ENCODE measurements at places on chromosomes 5 and 9.

- DNase-seq = no peak
Observed at GRCh38 chr5:41598011-41598410, 87.6 kb upstream of the PLCXD3 start.

DNA sequence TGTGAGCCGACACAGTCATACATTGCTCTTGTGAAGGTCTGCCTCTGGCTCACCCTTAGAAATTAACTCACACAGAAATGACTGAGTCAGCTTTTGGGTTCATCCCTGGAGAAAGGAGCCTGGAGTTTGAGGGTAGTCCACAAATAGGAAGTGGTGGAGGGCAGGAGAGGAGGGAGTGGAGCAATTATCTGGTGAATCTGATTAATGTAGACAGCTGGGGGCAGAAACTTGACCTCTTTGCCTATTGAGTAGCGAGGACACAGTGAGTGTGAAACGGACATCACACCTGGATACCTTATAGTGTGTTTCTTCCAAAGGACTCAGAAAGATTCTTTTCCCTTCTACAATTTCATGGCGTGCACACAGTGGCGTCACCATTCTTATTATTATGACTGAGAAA, 48.5 kb upstream of the MSX2 start:
- no peak for DNase-seq

DNA sequence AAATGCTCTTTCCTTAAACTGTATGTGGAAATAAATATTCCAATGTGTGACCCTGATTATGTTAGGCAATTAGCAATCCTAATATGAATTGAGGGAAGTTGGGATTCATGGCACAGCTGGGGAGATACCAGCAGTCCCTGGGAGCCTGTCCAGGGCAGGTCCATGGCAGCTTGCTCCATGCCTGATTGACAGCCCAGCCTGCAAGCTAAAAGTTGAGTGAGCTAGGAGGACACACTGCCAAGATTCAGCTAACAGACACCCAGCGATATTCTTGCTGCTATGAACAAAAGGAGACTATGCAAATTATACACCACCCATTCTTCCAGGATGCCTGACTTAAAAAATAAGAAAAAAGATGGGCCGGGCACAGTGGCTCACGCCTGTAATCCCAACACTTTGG, 6.2 kb downstream of the TGFBI start:
- no peak for DNase-seq

- DNase-seq = no peak
Observed at GRCh38 chr5:115949096-115949495, 13.2 kb upstream of the LVRN start.

DNA sequence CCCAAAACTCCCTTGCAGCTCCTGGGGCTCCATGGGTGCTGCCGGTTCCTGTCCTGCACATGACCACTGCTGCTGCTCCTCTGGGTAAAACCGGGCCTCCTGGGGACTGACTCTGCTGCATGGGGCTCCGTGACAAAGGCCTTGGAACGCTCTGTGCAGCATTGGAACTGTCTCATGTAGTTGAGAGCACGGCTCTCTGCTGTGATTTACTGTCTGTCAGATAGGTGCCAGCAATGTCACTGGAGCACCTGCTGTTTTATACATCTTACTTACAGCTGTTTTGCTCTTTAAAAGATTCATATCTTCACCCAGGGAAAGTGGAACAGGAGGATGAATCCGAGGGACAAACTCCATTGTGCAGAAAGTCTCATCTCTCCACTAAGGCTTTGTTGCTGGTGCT, 138.1 kb downstream of the YIPF5 start:
- DNase-seq = no peak

- DNase-seq = no peak
Observed at GRCh38 chr5:147051193-147051592, 172.6 kb upstream of the PPP2R2B start.

GRCh38 chr5:58274191-58274590, 185.7 kb downstream of the PLK2 start:
- no peak for DNase-seq

DNA sequence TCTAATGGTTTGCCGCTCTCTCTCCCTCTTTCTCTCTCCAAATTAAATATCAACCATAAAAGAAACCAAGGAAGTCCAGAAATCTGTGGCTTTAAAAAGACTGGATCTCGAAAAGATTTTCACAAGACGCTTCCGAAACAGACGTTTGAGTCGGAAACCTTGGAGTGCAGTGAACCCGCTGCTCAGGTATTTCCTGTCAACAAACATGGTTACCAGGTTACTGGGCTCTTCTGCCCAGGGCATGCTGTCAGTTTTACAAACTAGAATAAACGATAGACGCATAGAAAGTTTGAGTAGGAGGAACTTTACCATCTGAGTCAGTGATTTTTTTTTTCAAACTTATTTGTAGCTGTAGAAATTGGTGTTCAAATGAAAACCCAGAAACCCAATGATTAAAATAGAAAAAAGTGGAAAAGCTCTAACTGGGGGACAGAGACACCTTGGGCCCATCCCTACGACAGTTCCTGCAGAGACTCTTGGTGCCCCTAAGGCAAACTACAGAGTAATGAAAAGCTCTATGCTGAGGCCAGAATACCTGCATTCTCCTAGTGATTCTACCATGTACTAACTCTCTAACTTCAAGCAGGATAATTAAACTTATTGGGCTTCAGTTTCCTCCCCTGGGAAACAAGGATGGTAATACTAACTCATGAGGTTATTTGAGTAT, 90.0 kb downstream of the DOCK8 start:
- no peak for DNase-seq

DNA sequence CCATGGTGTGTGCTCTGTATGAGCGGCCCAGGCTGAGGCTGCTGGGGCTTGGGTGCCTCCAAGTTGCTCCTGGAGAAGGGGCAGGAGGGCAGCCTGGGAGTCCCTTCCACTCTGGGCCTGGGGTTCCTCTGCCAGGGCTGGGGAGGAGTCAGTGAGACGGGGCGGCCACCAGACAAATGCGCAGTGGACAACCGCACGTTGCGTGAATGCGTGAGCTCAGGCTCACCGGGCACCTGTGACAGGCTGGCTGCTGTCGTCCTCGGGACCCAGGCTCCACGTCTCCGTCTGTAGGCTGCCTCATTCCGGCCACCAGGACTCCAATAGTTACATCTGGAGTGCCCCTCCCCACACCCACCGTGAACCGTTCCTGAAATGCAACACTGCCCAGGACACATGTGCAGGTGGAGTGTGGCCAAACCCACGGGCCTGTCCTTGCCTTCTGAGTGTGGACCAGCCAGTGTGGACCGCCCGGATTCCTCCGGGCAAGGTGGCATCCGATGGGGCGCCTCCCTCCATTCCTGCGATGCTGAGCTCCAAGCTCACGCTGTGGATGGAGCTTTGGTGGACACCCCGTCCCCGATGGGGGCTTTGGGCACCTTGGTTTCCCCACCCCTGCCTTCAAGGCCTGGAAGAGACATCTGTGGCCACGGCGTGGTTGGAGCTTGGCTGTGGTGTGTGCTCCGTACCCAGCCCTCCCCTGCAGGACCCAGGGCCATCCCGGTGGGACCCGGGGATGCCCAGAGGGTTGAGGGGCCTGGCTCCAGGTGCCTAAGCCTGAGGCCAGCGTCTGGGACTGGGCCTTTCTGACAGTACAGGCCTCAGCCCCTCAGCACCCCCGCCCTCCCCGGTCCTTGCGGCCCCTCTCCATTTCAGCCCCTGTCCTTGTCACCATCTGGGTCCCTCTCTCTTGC, 34.0 kb upstream of the RXRA start:
- DNase-seq = no peak

DNA sequence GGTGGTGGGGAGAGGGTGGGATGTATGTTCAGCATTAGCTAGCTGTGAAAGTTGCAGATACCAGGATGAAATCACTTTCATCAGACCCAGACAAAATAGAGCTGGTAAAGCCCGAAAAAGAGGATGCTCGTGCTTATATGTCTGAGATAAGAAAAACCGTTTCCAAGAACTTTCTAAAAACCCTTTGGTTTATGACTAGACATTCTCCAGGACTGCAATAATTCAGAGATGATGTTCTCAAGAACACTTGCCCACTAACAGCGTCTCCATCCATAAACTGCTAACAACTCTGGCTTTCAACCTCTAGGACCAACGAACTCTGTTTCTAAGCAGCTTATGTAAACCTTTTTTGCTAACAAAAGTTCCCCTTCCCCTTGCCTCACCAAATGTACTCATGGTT, 8.4 kb upstream of the AMACR start:
- no peak for DNase-seq

DNA sequence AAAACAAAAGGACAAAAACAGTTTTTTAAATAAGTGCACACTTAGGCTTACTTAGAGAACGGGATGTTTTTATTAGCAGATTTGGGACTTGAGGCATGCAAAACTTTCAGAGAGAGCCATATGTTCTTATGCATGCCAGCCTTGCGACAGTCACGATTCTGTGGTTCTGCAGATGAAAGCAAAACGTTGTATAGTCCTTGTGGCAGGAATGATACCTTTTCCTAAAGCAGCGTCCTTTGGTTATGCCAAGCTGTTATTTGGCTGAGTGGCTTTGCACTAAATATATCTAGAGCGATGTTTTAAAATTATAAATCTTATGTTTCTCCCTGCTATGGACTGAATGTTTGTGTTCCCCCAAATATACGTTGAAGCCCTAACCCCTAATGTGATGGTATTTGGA, 152.0 kb downstream of the SH3GL2 start:
- no peak for DNase-seq

DNA sequence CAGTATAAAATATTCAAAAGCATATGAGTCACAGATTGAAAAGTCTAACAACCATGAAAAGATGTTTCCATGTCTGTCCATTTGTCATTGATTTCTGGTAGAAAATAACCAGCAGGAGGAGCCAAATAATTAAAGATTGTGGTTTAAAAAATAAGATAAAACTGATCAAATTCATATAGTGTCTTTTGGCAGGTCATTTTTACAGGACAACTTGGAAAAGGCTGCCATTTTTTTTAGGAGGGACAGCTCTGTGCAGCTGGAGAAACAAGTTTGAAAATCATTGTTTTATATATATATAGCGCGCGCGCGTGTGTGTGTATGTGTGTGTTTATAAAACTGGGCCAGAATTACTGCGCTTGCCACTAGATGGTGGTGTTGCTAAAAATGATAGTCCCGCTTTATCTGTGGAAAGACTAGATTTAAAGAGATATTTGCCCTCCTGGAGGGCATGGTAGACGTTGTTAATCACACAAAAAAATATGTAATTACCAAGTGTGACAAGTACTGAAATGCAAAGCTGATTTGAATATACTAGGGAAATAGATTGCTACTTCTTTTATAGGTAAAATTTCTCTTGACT, 1.3 kb upstream of the TRMO start:
- DNase-seq = peak; percentile 38

GRCh38 chr5:141605523-141606277, 13.1 kb downstream of the DIAPH1 start:
- peak; percentile 47 for DNase-seq

- no peak for DNase-seq
Observed at GRCh38 chr5:169772688-169773087, 135.6 kb downstream of the DOCK2 start.

DNA sequence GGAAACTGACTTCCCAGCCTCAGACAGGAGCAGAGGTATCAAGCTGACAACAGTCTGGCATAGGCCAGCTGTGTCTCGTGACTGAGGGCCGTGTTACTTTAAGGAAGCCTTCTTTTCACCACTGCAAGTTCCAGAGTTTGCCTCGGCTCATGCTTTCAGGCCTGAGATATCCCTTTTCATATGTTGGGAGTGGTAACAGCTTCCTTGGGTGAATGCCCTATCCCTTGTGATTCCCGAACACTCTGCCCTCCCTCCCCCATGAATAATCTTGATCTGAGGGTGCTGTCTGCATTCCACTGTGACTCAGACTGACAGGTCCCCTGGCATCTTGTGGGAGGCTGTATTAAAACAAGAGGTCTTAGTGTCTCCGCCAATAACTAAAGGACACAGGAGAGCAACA, 49.7 kb upstream of the ARL15 start:
- DNase-seq = no peak

GRCh38 chr9:136404801-136405136, 4.8 kb upstream of the SNAPC4 start:
- no peak for DNase-seq

DNA sequence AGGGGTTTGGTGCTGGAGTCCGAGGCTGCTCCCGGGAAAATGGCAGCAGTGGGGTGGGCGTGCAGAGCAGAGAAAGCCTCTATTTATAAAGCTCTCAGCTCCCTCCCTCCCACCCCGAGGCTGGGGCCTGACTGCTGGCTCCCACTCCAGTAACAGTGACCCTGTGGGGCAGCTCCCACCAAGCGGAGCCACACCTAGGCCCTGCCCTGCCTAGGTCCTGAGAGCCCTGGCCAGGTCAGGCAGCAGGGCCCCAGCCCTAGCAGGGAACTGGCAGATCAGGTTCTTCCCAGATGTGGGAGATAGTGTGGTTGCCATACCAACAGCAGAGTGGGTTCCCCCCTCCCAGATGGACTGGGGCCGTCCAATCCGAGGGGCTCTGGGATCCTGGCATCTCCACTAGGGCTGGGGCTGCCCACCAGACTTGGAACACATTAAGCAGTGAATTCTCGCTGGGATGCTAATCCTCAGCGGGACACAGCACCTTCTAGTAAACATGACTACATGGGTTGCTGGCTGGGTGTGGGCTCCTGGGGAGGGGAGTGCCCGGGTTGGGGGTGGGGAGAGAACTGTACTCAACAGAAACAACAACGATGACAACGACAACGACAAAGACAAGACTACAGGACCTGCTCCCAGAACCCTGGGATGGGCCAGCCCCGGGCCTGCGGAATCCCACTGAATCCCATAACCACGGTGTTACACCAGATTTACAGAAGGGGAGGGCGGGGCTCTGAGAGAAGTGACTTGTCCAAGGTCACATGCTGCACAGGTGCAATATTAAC, 1.5 kb downstream of the SH3GLB2 start:
- DNase-seq = no peak

DNA sequence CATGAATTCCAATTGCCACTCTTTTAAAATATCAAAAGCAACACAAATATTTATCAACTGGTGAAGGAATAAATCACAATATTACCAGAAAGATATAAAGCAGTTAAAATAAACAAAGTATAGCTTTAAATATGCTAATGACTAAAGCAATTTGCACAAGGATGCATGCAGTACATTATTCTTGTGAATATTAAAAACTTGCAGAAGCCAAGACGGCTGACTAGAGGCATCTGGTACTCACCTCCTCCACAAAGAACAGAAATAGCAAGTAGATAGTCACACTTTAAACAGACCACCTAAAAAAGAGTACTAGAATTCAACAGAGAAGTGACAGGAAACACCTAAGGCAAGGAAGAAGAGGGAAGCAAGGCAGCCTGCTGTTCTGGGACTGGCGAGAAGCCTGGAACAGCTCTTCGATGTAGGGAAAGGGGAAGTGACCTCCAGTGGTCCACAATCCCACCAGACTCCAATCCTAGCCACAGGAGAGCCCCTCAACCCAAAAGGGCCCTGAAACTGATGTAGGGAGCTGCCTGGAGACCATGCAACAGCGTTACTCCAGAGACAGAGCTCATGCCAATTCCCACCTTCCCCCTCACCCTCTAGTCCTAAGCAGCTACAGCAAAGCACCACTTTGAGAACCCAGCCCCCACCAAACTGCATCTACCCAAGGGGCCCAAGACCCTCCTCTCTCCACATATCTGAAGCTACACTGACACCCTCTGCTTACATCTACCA, 86.3 kb downstream of the LPAR1 start:
- DNase-seq = no peak

Data from stimulated activated CD8-positive, alpha-beta memory T cell treated with anti-CD3 and anti-CD28 coated beads, Interleukin-15, amount 100 ng/mL, for 48 hours (primary cell).